ENCODE measurements at places on chromosomes 6 and 20.

DNA sequence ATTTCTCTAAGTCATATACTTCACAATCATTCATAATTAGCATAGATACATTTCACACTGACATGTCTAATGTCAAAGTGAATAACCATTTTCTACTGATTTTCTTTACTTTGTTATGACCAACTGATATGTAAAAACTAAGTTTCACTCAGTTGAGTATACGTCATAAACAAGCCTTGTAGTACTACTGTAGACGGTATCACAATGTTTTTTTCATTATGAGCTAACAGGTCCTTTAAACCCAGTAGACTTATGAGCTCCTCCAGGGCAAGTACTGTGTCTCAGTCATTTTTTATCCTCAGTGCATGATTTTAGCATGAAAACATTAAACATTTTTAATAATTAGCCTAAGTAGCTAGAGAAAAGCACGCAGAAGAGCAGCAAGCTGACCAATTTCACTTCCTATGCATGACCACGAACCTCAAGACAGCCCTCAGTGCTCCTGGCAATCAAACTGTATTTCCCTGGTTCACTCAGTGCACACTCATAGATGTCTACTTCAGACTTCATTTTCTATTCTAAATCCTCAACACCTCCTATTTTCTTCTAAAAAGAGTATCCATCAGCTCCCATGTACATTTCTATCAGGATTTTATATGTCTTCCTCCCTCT lies 32.0 kb upstream of the TFAP2D start:
- DNase-seq, result no peak

DNA sequence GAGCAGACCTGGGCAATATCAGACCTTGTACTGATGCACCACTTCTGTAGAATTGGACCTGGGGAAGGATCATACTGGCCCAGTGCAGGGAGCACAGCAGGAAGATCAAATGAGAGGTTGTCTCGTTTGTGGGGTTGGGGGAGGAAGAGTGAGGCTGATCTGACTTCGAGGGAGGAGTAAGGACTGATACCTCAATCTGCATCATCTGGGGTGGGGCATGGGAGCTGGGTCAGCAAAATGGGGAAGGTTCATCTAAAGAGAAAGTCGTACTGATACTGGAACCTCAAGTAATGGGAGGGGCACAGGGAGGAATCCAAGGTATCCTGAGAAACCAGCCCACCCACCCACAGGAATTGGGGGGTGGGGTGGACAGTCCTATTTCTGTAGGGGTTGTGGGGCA lies 3.7 kb downstream of the RNF39 start:
- no peak for DNase-seq

DNA sequence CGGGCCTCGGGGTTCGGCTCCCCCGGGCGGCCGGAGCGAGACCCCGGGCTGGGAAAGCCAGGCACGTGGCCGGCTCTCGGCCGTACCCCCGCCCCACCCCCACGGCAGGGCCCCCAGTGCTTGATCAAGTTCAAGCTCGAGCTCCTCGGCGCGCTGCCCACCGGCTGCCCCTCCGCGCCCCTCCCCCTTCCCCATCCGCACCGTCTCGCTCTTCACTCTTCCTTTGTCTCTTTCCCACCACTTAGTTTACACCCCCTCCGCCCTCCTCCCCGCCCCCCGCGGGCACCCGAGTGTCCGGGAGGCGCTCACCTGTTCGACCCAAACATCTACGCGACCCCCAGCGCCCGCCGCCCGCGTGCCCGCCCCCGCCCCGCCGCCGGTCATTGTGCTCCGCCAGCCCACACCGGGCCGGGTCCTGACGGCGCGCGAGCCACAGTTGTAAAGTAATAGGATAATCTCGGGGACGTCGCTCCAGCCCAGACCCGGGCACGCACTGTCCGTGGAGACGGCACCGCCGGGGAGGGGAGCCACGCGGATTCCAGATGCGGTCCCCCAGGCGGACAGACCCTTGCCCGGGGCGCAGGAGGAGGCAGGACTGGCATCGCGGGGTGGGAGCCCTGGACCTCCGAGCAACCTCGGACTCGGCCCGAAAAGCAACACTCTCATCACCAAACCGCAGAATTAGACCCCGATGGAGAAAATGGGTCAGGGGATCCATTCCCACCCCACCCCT lies 100.7 kb downstream of the NOL4L start:
- DNase-seq, result no peak

GRCh38 chr20:43916073-43916880 lies 1.6 kb downstream of the TOX2 start:
- no peak for DNase-seq

DNA sequence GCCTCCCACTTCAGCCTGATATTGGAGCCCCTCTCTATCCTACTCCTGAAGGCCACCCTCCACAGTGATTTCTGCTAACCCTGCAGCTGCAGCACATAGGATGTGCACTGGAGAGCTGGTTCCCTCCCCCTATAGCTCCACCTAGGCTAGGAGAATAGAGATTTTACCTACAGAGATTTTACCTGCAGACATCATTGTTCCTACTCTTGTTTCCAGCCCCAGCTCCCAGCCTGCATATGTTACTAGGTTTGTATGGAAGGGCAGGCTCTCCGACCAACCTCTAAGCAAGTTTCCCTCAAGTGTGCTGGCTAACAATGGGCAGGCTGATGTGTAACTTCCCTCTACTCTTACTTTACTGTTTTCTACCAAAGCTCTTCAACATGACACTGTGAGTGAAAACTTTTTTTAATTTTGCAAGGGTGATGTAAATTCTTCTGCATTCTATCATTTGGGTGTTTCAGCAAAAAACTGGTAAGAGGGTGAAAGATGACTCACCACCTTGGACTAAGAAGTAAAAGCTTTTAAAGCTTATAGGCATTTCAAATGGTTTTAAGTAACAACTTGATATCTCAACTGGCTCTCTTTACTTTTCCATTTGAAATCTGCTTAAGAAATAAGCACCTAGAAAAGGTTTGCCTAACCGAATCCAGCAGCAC lies 106.8 kb downstream of the CDK19 start:
- no peak for DNase-seq

GRCh38 chr6:167956983-167957492 lies 40.4 kb upstream of the KIF25 start:
- DNase-seq, result no peak

GRCh38 chr20:50848846-50849673 lies 54.2 kb downstream of the BCAS4 start:
- DNase-seq, result no peak

DNA sequence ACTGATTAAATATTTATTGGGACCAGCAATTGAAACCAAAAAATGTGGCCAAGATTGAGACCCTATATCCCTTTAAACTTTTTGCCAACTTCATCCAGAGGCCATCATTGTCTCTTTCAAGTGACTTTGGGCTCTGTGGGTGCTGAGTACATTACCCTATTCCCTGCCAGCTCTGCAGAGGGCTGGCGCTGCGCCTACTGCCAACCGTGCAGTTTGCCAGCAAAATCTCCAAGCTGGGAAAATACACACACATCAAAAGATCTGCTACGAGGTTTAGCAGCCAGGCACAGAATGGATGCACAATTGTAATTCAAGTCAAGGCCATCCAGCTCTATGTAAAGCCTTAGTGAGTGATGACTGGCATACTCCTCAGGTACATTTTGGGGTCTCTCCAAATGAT lies 125.0 kb downstream of the CBLN4 start:
- DNase-seq, result no peak

GRCh38 chr6:169795196-169795595 lies 43.8 kb downstream of the ERMARD start:
- DNase-seq, result no peak

DNA sequence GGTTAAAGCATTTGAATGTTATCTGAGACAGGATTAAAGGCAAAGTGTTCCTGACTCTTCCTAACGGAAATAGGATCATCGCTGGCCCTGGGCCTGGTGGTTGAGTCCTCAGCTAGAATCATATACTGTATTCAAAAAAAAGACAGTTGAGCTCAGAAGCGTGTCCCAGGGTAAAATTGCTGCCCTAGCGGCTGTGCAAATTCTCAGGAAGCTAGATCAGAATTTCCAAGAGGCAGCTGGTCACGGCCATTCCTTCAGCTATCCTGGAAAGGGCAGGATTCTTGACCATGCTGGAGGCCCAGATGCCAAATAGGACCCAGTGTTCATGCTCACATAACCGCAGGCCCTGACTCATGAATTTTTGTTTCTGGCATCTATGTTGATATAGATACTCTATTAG lies 67.4 kb downstream of the STMND1 start:
- DNase-seq, result no peak

DNA sequence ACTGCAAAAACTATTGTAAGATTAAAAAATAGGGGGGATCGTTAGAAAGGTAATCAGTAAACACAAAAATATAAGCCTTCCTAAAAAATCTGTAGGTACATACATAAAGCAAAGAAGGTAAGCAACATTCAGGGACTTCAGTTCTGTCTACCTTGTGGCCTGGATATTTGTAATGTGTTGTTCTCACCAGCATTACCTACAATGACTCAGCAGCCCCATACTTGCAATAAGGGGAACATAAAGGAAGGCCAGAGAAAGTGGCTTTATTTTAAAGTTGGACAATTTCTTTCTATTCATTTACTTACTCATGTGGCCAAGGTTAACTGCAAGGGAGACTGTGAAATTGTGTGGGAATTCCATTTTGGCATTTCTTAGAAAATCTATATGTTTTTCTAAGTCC lies 277.2 kb upstream of the PREP start:
- no peak for DNase-seq
